ENCODE measurements at places on chromosomes 11 and 22.
A peak's percentile ranks its signal among the peaks of the same experiment; 100 is the strongest.

DNA sequence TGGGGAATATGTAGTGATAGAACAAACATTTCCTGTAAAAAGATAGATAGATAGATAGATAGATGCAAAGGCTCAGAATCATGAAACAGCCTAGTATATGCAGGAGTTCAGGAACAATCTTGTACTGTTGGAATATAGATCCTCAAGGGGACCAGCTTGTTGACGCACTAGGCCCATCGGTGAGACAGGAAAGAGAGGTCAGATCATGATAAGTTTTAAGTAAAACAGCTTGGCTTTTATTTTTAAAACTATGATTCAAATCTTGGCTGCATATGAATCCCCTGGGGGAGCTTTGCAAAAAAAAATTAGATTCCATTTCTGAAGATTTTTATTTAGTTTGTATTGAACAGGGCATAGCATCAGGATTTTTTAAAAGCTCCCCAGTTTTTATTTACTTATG, 185.8 kb downstream of the TRPC6 start:
- DNase-seq: no peak

DNA sequence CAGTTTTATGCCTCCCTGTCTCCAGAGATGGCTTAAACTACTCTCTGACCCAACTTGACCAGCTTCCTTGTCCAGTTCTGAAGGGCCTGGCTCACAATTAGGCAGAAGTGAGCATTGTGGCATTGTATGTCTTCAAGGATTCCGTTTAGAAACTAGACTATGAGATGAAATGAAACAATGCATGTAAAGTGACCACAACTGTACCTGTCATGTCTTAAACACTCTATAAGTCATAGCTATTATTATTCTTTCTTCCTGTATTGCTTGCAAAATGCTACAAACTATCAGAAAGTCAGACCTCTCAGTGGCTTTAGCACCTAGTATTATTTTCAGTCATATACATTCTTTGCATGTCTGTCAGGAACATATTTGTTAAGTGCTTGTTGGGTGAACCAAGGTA, 127.9 kb upstream of the MTMR2 start:
- DNase-seq: no peak

GRCh38 chr11:77522215-77522614, 48.3 kb upstream of the PAK1 start:
- no peak for DNase-seq

GRCh38 chr22:41775976-41776375, 24.5 kb upstream of the CCDC134 start:
- DNase-seq: no peak

GRCh38 chr11:117833401-117833891, 8.9 kb upstream of the FXYD2 start:
- DNase-seq: peak; percentile 92

DNA sequence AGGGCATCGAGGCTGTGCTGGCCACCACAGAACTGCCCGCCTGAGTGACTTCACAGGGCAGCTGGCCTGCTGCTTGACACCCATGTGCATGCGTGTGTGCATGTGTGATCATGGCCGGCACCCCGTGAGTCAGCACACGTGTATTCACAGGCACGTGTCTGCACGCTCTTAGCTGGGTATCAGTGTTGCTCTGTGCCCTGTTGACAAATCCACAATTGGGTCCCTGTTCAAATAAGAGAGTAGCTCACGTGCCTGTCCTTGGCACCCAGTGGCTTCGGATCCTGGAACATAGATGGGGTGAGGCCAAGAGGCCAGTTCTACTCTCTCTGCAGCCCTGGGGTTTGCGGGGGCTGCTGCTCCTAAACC, 14.0 kb downstream of the B3GAT1 start:
- no peak for DNase-seq

DNA sequence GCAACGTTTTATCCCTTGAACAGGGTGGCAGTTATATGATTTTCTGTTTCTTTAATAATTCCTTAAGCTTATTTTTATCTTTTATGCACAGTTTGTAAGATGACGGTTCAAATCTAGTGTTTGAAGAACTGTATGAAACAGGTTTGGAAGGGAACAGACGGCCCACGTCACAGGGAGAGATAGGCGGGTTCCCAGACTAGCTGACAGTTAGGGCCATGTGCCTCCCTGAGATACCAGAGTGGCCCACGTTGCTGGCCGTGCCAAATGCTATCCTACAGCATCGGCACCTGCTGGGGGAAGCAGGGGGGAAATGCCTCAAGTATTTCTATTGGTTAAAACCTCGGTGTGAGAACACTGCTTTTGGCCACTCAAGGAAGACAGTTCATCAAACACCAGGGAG, 50.2 kb upstream of the BID start:
- no peak for DNase-seq

DNA sequence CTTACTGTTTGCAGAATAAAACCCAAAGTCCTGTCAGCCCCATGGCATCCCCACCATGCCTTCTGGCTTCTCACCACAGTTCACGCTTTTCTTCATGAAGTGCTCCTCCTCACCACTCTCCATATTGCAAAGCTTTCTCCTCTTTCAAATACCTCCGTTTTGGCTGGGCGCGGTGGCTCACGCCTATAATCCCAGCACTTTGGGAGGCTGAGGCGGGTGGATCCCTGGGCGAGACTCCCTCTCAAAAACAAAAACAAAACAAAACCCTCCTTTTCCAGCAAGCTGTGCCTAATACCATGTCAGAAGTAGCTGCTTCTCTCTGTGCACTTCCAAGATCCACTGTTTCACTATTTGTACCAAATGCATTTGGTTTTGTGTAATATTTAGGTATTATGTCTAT, 6.7 kb downstream of the BACE1 start:
- DNase-seq: no peak

DNA sequence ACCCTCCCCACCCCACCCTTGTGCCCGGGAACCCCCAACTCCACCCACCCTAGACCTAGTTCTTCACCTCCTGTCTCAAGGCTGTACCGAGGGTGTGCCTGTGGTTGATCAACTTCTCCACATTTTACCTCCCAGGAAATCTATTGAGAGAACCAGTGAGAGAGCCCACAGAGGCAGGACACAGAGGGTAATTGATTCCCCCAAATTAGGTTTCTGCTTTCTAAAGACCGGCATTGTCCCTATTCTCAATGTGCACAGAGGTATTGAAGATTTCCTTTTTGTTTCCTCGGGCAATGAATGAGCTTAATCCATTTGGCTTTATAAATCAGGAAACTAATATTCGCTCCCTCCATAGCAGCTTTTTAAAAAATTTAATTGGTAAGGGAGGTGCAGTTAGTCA, 6.0 kb upstream of the LMO1 start:
- DNase-seq: no peak

DNA sequence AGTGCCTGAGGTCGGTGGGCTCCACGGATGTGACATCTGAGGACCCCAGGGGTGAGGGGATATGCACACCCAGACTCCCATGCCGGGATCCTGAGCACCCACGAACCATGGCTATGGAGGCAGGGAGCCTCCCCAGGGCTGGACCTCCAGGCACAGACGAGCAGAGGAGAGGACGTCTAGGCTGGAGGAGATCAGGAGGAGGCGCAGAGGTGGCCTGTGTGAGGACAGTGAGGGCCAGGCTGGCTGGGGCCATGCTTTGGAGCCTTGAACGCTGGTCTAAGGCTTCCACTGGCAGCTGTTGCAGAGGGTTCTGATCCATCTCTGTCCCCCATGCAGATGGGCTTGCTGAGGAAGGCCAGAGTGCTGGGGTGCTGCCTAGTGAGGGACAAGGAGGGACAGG, 29.0 kb downstream of the FGF4 start:
- DNase-seq: no peak

- peak; percentile 44 for DNase-seq
Measured at GRCh38 chr22:40397396-40397795, 27.0 kb downstream of the SGSM3 start.

- DNase-seq: no peak
Measured at GRCh38 chr11:13366266-13367026, 88.9 kb downstream of the BMAL1 start.

- no peak for DNase-seq
Measured at GRCh38 chr11:115672999-115673411, 168.8 kb upstream of the CADM1 start.

- no peak for DNase-seq
Measured at GRCh38 chr11:101666916-101667315, 83.1 kb upstream of the TRPC6 start.

GRCh38 chr11:45795379-45795778, 9.6 kb upstream of the SLC35C1 start:
- no peak for DNase-seq

GRCh38 chr11:64092111-64092760, 56.5 kb downstream of the FLRT1 start:
- no peak for DNase-seq

GRCh38 chr11:132072044-132072857, 701.8 kb downstream of the NTM start:
- no peak for DNase-seq

- no peak for DNase-seq
Measured at GRCh38 chr11:126790550-126791081, 210.0 kb downstream of the KIRREL3 start.

DNA sequence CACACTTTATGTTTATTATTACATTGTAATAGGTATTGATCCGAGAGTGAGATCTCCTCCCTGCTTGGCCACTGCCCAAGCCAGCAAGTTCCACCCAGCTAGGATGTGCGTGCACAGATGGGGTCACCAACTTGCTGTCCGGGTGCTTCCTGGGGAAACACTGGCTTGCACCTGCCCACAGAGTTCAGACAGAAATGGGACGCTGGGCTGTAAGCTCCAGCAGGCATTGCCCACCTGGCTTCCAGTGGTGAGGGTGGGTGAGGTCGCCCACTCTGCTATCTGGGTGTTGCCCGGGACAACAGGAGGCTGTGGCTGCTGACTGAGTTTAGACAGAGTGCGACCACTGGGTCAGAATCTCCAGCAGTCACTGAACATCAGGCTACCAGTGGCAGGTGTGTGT, 289.8 kb upstream of the ANO3 start:
- no peak for DNase-seq

DNA sequence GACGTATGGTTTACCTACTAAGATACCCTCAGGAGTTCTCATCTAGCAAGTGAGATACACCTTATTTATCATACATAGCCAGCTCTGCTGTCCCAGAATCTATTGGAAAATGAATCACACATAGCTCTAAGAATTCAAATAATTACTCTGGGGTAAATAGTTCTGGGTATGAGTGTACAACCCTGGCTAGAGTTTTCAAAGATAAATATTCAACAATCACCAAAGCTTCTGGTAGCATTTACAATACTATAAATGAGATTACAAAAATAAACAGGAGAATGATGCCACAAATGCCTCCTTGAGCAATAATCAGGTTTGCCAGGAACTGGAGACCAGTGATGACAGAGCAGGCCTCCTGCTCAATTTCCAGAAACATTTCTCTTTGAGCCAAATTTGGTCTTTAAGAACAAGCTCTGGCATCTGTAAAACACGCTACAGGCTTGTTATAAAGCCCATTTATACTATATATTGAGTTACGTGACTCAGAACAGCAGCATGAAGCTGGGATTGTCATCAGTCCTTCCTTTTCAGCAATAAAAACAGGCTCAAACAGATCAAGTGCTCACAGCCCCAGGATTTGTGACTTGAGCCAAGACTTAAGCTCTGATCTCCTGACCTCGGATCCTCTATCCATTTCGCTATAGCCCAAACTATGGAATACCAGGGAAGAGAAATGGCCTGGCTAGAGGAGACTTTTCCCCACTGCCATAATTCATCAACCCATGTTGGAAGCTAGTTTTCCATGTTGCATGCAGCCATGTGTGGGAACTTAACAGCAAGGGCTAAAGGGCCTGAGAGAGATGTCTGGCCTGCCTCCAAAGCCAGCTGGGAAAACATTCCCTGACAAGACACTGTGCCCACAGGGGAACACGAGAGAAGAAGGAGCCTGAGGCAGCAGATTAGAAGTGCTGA, 19.7 kb downstream of the RAB30 start:
- DNase-seq: peak; percentile 48

GRCh38 chr22:39593066-39593930, 22.7 kb downstream of the CACNA1I start:
- DNase-seq: no peak

DNA sequence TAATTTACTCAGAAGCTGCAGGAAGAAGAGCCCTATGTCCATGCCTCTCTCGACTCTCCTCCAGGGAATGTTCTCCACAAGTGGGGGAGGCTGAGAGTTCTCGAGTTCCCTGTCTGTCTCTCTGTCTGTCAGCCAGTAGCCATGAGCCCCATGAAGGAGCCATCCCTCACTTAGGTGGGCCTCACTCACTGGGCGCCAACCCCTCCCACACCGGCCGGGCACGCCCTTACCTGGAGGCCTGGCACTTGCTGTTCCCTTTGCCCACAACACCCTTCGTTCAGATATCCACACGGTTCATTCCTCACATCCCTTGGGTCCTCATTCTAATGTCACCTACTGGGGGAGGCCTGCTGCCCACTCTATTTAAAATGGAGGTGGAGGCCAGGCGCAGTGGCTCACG, 14.2 kb upstream of the IL10RA start:
- no peak for DNase-seq

DNA sequence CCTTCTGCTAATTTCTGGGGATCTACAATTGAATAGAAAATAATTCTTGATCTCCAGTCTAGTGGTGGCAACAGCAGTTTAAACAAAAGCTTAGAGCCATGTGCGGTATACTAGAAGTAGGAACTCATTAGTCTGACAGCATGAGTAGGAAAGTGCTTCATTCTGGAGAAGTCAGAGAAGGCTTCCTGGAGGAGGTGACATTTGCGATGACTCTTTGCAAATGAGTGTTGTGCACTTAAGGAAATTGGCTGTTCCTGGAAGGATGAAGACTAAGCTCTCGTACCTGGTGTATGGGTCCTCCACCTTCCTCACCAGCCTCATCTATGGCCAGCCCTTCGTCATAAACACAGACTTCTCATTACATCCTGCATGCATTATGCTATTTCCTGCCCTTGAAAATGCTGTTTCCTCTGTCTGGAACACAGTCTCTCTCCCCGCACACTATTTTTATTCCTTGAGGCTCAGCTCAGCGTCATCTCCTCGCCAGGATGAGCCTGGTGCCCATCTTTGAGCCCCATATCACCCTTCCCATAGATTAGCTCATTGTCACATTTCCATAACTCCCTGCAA, 132.9 kb downstream of the PKNOX2 start:
- no peak for DNase-seq

DNA sequence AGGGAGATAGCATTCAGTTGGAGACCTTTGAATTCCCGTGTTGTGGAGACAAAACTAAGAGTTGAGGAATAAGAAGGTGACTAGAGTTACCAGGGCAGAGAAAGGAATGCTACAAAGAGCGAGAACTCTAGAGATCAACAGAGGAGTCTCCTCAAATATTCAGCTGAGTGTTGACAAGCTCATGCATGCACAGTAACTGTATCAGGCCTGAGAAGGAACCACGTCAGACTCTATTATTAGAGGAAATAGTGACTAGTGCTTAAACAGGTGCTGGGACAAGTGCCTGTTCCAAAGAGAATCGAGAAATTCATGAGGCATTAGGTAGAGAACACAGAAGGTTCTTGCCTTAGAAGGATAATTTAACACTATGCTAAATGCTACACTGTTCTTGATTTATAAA, 333.8 kb upstream of the CHORDC1 start:
- DNase-seq: no peak

- no peak for DNase-seq
Measured at GRCh38 chr11:31030138-31030792, 339.3 kb downstream of the DCDC1 start.

GRCh38 chr11:86553265-86553664, 119.2 kb downstream of the ME3 start:
- DNase-seq: no peak
